ENCODE measurements at places on chromosomes 4 and X.

DNA sequence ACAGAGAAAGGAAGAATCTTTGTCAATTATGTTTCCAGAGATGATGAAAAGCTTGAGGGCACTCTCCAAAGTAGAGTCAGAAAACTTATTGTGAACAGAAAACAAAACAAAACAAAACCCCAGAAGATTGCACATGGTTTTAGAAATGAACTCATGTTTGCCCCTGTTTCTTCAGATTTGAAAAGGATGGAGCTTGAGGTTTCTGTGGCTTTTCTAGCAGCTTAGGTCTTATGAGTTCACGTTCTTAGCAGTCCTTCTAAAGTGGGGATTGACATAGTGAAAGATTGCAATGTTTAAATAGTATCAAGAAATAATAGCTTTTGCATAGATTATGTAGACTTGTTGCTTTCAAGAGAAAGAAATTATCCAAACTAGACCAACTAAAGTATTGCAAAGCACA lies 421.8 kb downstream of the GBA3 start:
- no peak for DNase-seq

DNA sequence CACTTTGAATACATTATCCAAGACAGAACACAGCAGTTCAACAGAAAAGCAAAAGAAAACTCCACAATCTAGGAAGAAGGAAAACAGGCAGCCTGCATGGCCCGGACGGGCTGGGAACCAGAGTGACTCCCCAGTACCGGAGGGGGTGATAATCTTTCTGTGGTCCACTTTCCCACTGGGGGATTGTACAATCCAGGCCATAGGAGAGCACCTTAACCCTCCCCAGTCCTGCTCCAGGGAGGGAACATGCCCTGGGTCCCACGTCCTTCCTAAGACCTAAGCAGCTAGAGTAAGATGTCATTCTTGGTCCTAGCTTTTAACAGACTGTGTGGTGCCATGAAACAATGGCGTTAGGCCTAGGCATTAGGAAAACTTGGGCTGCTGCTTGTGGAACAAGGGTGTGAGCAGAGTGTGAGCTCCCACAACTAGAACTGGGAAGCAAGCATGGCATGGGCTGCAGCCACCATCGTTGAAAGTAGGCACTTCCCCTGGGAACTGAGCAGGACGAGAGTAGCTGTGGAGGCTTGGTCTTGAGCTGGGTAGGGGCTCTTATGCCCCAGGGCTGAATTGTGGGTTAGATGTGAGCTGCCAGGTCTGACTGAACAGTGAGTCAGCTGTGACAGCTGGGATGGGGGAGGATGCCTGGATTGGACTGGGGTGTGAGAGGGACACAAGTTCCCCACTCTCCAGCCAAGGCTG lies 42.4 kb downstream of the NAT8L start:
- no peak for DNase-seq

- DNase-seq = no peak
Measured at GRCh38 chr4:94979621-94980020, 221.9 kb downstream of the BMPR1B start.

GRCh38 chr4:96593422-96593821 lies 753.5 kb downstream of the PDHA2 start:
- DNase-seq = peak; percentile 15

DNA sequence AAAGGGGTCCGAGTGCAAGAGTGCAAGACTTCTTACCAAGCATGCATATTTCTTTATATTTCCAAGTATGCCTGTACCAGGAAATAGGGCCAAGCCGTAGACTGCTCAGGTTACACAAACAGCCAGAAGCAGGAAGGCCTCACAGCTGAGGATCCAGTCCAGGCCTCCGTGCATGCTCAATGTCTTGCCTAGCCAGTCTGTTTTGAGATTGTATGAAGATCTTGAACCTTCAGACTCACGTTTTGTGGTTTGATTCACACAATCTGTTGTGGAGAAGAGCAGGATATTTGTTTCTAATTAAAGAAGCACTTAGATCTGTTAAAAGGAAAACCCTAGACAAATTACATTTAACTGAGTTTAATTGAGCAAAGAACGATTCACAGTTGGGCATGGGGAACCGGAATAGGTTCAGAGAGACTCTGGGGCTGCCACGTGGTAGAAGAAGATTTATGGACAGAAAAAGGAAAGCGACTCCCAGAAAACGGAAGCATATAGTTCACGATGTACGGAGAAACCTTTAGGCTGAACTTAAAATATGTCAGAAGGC lies 1.2 kb downstream of the MGST2 start:
- peak; percentile 85 for DNase-seq

DNA sequence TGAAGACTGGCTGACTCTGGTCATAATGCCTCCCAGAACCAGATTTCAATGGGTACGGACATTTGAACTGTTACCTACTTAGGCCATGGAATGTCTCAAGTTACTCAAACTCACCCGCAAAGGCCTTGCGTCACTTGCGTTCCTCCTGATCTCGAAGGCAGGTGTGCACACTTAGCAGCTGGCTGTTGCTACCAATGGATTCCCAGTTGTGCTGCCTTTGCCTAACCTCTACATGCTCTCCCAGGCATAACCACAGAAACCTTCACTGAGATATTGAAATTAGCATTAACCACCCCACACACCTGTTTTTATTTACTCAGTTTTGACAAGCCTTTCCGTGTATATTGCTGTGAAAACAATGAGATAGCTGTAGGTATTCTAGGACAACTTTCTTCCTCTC lies 2.8 kb downstream of the ERVMER34-1 start:
- no peak for DNase-seq

DNA sequence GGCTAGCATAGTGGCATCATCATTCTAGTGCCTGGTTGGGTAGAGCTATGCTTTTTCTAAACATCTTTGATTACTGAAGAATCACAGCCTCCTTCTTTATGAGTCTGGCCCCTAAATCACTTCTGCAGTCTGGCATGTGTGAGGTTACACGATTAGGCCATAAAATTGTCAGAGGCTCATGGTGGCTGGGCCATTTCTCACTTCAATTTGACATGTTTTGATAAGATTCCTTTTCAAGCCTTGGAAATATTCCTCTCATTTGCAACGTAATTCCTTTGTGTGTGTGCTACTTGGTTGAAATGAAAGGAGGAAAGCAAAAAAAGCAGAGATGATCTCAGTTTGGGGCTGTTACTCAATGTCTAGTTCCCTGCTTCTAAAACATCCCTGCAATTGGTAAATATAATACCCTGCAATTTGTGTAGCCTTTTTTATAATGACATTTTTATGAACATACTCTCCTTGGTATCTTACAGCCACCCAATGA lies 6.2 kb downstream of the CCKAR start:
- peak; percentile 22 for DNase-seq

- DNase-seq = no peak
Measured at GRCh38 chrX:21702725-21703124, 44.6 kb upstream of the KLHL34 start.

GRCh38 chrX:25131055-25131454 lies 115.3 kb upstream of the ARX start:
- no peak for DNase-seq

DNA sequence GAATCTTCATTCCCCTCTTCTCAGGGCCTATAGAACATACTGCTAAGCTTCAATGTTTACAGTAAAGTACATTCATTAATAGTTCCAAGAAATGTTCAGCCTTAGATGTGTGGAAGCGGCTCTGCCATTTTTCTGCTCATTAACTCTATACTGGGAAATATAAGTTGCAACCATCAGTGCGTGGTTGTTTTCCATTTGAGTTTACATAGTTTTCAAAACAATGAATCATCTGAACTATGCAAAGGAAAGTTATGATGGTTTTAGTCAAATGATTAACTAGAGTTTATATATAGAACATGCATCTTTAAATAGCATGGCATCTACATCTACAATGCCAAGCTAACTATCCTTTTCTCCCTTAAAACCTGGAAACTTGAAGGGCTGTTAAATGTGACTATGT lies 29.6 kb downstream of the LEF1 start:
- DNase-seq = no peak

DNA sequence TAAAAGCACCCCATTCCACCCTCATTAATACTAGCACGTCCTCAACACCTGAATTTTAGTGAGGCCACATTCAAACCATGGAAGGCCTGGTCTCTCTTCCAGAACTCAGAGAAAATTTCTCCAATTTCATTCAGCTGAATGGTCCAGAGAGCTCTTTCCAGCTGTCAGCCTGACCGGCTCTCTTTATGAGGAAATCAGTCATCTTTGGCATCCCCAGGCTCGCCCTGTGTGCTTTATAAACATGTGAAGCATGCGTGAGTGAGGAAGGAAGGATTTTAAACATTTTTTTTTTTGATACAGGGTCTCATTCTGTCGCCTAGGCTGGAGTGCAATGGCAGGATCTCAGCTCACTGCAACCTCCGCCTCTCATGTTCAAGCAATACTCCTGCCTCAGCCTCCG lies 1812.9 kb upstream of the TENM3 start:
- no peak for DNase-seq
